ENCODE measurements at places on chromosomes 3 and 15.

DNA sequence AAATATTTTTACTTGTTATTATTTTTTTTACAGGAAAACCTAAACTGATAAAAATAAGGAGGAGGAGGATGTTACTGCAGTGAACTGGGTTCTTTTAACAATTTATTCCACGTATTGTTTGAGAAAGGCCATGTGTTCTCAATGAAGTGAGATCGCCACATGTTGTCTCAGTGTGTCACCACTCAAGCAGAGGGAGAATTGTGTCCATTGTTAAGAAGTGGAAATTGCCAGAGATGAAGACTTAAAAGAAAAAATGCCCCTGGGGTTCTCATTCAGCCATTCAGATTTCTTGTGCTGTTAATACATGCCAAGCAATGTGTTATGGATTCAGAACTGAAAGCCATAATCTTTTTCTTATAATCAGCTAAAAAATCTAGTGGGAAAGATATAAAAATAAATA, 297.1 kb downstream of the NSUN3 start:
- no peak for DNase-seq

- no peak for DNase-seq
Observed at GRCh38 chr3:147427746-147428145, 18.6 kb downstream of the ZIC1 start.

GRCh38 chr3:193605876-193606275, 12.9 kb downstream of the OPA1 start:
- peak; percentile 60 for DNase-seq

- no peak for DNase-seq
Observed at GRCh38 chr3:158725348-158726011, 6.8 kb downstream of the RARRES1 start.

GRCh38 chr15:31471731-31472430, 145.2 kb downstream of the KLF13 start:
- peak; percentile 20 for DNase-seq

GRCh38 chr3:73192036-73192738, 130.7 kb downstream of the EBLN2 start:
- DNase-seq, result no peak

DNA sequence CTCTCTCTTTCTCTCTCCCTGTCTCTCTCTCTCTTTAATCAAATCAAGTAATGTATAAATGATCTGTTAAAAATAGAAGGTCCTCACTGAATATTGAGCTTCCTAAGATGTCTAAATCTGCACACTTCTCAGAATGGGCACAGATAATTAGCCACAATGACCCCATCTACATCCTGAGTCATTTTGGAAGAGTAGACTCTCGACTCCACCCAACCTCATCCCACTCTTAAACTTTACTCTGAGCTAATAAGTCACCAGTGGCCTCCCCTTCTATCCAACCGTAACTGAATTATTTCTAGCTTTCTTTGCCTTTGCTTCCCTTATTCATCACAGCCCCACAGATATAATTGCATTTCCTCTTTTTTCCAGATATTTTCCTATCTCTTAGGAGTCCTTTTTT, 326.5 kb upstream of the ZNF717 start:
- DNase-seq, result no peak

DNA sequence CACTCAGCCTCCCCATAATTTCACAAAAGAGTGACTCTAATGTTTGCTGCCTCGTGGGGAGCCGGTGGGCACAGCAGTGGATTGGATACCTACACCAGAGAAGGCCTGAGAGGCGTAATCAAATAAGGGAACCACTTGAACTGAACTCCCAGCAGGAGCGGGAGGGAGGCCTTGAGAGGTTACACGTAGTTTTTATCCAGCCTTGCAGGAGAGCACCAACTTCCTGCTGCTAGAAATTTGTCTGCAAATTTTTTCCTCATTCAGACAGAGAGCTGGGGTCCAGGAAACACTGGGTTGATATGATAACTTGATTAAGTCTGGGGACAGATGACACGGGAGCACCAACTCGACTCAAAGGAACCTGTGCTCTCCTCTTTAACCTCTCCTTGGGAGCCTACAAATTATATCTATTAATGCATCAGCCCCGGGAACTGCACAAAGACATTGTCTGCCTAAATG, 69.8 kb downstream of the HES1 start:
- no peak for DNase-seq

GRCh38 chr3:20194793-20195460, 8.9 kb upstream of the SGO1 start:
- DNase-seq, result no peak

GRCh38 chr3:52446631-52447511, 2.0 kb upstream of the SEMA3G start:
- DNase-seq, result peak; percentile 84

DNA sequence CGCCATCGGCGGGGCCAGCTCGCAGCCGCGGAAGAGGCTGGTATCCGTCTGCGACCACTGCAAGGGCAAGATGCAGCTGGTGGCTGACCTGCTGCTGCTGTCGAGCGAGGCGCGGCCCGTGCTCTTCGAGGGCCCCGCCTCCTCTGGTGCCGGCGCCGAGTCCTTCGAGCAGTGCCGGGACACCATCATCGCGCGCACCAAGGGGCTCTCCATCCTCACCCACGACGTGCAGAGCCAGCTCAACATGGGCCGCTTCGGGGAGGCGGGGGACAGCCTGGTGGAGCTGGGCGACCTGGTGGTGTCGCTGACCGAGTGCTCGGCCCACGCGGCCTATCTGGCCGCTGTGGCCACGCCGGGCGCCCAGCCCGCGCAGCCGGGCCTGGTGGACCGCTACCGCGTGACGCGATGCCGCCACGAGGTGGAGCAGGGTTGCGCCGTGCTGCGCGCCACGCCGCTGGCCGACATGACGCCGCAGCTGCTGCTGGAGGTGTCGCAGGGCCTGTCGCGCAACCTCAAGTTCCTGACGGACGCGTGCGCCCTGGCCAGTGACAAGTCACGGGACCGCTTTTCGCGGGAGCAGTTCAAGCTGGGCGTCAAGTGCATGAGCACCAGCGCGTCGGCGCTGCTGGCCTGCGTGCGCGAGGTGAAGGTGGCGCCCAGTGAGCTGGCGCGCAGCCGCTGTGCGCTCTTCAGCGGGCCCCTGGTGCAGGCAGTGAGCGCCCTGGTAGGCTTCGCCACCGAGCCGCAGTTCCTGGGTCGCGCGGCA, 1.8 kb downstream of the TLNRD1 start:
- no peak for DNase-seq

GRCh38 chr3:141294301-141294700, 62.7 kb downstream of the PXYLP1 start:
- DNase-seq, result no peak

GRCh38 chr3:28347374-28348264, 902 bp upstream of the ZCWPW2 start:
- no peak for DNase-seq

GRCh38 chr3:37725842-37726241, 135.8 kb upstream of the CTDSPL start:
- no peak for DNase-seq

DNA sequence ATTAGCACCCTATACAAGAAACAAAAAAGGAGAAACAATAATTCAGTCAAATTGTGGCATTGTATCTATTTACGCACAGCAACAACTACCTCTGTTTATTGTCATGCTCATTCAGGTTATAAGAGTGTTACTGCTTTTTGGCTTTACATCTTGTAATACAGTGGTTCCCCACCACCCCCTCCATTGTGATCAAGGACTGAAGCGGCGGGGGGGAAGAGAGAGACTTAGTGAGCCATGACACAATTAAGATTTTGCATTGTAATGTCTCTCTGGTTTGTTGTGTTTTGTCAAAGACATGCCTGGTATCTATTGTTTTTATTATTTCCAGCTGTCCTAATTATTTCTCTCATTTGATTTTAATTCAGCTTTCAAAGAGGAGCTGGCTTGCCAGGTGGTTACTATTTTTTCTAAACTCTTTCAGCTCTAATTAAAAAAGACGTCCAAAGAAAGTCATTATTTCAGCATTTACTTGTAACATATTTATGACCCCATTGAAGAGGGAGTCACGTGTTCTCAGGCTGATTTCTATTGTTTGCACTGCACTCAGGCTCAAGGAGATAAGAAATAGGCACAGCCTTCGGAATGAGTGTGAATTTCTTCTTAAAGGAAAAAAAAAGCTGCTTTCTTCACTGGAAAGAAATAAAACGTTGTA, 234.4 kb upstream of the TBL1XR1 start:
- no peak for DNase-seq

DNA sequence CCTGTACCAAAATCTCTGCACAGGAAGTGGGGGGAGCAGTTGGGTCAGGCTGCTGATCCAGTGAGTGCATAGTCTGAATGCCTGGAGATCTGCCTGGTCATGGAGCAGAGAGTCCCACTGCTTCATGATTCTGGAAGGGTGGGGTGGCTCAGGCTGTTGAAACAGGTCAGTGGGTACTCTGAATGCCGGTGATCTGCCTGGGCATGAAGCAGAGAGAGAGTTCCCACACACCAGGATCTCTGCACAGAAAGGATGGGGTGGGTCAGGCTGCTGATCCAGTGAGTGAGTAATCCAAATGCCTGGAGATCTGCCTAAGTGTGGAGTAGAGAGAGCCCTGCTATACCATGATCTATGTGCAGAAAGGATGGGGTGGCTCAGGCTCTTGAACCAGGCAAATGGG, 16.1 kb upstream of the GCSAM start:
- DNase-seq, result no peak

DNA sequence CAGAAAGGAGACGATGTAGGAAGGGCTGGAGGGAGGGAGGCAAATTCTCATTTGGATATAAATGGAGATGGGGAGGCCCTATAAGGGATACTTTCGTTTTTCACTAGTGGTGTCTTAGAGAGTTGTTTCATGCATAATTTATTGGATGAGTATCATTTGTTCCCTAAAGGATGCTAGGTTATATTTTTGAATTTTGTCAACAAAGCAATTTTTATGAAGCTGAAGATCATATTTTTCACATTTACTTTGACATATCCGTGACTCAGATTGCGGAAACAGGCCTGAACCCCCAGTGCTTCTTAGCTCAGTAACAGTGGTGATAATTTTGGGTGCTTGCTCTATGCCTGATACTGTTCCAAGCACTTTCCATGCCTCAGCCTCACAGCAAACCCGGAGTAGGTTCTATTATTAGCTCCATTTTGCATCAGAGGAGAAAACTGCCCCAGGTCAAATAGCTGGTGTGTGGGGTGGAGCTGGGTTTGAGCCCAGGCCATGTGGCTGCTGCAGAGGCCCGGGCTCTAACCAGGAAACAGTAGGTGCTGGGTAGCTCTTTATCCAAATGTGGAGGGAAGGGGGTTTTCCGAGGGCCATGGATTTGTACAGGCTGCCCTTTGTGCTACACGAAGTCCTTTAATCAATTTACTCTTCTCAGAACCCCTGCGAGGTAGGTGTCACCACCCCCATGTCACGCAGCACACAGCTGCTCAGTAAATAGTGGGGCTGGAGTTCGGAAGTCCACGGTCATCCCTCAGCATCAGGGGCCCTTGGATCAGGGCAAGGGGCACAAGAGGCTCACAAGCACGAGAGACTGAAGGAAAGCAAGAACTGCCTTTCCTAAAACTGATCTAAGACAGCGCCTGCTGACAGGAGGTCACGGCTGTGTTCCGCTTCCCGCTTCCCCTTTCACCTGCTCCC, 99.1 kb downstream of the SLC49A4 start:
- DNase-seq, result no peak

DNA sequence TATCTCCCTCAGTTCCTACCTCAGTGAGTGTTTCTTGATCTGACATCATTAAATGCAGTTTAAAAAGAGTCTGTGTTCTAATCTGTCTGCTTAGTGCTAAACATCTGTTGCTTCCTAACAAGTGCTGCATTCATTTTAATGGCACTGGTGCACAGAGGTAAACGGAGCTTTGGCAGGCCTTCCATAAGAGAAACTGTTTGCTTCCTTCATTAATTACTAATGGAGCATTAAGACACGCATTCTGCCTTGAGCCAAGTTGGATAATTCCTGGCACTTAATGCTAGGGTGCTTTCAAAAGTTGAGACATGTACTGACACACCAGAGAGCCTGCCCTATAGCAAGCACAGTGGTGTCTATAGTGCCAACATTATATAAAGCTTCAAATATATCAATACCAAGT, 34.7 kb downstream of the SCG5 start:
- no peak for DNase-seq

DNA sequence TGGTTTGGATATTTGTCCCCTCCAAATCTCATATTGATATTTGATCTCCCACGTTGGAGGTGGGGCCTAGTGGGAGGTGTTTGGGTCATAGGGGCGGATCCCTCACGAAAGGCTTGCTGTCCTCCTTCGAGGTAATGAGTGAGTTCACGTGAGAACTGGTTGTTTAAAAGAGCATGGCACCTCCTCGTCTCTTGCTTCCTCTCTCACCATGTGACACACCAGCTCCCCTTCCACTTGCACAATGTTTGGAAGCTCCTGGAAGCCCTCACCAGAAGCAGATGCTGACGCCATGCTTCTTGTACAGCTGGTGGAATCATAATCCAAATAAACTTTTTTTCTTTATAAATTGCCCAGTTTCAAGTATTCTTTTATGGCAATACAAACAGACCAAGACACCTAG, 38.6 kb downstream of the RFTN1 start:
- no peak for DNase-seq

GRCh38 chr15:48641416-48641815, 4.1 kb downstream of the FBN1 start:
- no peak for DNase-seq

GRCh38 chr3:98290916-98291315, 8.6 kb downstream of the OR5H2 start:
- DNase-seq, result no peak

GRCh38 chr3:181683563-181683962, 28.2 kb upstream of the SOX2 start:
- no peak for DNase-seq

- DNase-seq, result no peak
Observed at GRCh38 chr3:112476346-112476745, 22.9 kb downstream of the BTLA start.

DNA sequence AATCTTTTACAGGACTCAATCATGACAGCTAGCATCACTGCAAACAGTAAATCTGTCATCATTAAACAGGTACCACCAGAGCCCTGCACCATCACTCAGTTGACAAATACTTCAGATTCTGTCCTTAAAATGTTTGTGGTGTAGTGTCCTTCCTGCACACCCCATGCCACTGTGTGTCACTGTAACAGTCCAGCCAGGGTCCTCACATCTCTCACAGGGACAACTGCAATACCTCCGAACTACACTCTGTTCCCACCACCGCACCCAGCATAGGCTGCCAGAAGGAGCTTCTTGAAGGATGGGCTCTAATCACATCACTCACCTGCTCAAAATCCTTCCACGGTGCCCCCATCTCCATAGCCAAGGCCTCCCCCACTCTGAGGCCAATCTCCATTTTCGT, 90.2 kb upstream of the FGF12 start:
- DNase-seq, result no peak

- no peak for DNase-seq
Observed at GRCh38 chr3:181943285-181943684, 231.6 kb downstream of the SOX2 start.

All from liver (tissue), 10 donors.